GOT3 (cell line): ENCODE measurements at places on chromosomes 6 and 20.
A peak's percentile ranks its signal among the peaks of the same experiment; 100 is the strongest.

GRCh38 chr6:158109748-158110147, 58.3 kb downstream of the SERAC1 start:
- DNase-seq, result no peak

DNA sequence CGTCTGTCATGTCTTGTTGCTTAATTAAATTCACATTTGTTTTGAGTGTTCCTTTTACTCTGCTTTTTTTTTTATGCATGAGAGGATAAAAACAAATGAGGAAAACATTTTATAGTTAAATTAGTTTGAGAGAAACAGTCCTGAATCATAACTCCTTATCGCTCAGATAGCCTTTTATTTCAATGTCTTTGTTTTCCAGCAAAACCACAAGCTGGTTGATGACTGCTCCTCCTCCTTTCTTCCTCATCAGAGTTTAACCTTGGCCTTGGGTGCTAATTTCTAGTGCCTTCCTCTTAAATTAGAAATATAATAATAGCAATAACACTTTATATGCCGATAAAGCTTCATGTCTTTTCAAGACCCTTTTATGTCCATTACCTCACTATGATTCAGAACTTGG, 3.1 kb downstream of the NOX3 start:
- no peak for DNase-seq

DNA sequence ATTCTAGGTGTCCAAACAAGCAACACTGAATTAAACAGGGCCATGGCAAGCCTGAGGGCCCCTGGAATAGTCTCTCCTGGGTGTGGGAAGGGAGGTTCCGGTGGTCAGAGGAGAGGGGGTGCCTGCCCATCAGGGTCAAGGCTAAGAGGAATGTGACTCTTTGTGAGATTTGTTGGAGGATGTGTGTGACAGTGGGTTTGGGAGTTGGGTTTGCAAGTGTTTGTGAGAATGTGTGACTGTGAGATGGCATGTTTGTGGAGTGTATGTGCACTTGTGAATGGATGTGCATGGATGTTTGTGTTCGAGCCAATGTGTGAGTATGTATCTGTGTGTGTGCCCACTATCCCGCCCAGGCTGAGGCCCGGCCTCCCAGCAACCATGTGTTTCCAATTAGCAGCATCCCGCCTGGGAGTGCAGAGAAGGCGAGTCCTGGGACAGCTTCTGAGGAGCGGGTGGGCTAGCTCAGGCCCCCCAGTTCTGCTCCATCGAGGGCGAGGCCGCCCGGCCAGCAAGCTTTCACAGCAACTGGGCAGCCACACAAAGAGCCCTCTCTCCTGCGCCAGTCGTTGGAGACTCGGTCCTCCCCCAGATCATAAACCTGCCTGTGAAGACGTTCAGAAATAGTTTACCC, 12.6 kb downstream of the FOXC1 start:
- no peak for DNase-seq

GRCh38 chr6:47133230-47134000, 91.3 kb upstream of the ADGRF1 start:
- no peak for DNase-seq

GRCh38 chr6:156387472-156387871, 389.7 kb upstream of the ARID1B start:
- no peak for DNase-seq

- no peak for DNase-seq
Observed at GRCh38 chr20:53070706-53071392, 98.7 kb downstream of the TSHZ2 start.

GRCh38 chr20:35144694-35145093, 2.4 kb downstream of the EDEM2 start:
- DNase-seq, result no peak

DNA sequence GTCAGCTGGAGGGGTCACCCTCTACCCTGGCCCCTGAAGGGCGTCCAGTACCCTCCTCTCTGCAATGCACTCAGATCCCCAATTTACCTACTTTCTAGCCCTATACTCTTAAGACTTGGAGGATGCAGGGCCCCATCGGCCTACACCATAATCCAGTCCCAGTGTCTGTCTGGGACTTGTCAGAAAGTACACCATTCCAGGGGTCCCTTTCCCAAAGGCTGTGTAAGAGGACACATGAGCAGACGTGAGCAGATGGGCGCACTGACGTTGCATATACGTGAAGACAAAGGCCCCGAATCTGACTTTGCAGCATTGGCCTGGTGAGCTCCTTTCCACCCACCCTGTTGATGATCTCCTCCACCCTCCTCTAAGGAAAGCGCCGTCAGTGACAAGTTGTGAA, 20.9 kb upstream of the SMOC2 start:
- no peak for DNase-seq

- DNase-seq, result no peak
Observed at GRCh38 chr6:44062771-44063560, 64.3 kb downstream of the MRPL14 start.

DNA sequence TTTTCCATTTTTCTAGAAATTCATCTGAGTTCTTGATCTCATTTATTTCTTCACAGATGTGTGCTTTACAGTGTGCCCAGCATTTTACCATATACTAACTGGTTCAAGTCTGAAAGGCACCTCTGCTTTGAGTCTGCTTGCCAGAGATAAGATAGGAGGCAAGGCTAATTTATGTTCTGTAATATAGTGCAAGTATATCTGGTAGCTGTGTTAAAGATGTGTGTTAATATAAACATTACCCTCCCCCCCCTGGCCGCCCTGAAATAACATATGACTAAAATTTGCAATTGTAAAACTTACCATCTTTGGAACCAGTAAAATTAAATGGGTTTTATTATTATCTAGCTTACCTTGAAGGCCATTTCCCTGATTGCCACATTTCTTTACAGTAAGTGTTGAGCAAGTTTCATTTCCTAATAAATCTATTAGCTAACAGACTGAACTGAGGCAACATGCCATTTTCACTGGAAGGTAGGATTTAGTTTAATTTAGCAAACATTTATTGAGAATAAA, 2.7 kb downstream of the FBXO9 start:
- DNase-seq, result no peak

GRCh38 chr20:1776681-1777475, 118.3 kb upstream of the SIRPA start:
- DNase-seq, result peak; percentile 83

DNA sequence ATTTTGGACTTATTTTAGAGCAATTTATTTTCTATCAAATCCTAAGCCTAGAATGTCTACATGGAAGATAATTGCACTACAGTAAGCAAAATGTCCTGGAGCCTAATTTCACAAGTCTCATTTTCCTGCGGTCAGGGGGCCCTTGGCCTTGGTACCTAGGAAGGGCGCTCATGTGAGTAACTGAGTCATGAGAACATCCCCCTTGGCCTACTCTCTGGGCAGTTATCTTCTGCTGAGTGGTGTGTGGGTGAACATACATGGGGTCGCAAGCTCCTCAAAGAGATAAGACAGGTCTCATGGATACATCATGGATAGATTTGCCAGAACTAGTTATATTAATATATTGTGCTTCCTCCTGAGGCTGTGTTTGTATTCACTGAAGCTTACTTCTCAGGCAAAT, 211.2 kb upstream of the MARCKS start:
- DNase-seq, result no peak

GRCh38 chr6:24930431-24930871, 5.3 kb downstream of the RIPOR2 start:
- DNase-seq, result no peak

DNA sequence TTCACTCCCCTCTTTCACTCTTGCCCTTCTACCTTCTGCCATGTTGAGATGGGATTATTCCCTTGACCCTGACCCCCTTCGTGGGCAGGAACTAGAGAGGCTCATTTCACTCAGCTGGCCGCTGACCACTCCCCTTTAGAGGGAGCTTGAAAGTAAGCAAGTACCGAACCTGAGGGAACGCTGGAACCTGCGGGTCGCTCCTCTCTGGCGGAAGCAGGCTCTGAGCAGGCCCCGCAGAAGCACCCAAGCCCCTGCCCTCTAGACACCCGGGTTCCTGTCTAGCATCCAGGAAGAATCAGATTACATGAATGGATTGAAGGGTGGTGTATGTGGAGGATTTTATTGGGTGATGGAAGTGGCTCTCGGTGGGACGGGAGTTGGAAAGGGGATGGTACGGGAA, 11.9 kb upstream of the MYCT1 start:
- no peak for DNase-seq

DNA sequence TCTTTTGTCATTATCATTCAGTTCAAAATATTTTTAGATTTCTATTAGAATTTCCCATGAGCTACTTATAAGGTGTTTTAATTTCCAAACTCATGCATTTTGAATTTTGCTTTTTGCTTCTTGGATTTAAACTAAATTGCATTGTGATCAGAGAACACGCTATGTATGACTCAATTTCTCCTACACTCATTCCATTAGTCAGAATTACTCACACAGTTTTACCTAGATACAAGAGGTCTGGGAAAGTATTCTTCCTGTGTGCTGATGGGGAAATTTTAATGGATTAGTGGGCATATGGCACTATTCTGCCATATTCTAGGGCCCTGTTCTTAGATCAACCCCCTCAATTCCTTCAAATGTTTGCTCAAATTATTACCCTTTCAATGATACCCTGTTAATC, 49.9 kb upstream of the BMP5 start:
- DNase-seq, result no peak

DNA sequence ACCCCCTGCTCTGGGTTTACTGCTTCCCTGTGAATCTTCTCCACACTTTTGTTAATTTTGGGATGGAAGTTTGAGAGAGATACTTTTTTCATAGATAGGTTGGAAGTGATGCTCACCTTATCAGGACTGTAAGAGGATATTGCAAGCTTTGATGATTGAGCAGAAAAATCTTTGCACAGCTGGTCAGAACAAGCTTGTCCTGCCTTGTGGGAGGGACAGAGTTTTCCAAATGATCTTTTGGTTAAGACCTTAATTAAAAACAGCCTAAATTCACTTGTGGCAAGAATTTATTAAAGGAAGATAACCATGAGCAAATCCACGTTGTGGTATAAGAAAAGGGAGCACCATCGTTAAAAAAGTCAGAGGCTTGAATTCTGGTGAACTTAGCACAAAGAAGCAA, 32.2 kb downstream of the E2F3 start:
- no peak for DNase-seq

DNA sequence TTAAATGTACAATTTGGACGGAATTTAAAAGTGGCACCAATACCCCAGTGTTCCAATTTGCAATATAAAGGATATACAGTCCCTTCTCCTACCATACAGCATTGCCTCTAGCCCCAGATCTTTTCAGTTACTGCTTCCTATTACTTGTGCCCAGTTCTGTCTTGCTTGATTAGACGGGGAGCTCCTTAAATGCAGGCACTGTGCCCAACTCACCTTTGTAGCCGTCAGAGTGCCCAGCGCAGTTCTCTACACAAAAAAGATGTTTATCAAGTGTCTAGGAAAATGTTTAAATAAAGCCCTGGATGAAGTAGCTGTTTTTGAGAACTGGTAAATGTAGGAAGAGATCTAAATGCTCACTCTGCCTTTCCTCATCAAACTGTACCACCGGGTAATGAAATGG, 7.6 kb downstream of the TAP2 start:
- DNase-seq, result no peak

- no peak for DNase-seq
Observed at GRCh38 chr20:36885356-36885755, 9.4 kb downstream of the TLDC2 start.

DNA sequence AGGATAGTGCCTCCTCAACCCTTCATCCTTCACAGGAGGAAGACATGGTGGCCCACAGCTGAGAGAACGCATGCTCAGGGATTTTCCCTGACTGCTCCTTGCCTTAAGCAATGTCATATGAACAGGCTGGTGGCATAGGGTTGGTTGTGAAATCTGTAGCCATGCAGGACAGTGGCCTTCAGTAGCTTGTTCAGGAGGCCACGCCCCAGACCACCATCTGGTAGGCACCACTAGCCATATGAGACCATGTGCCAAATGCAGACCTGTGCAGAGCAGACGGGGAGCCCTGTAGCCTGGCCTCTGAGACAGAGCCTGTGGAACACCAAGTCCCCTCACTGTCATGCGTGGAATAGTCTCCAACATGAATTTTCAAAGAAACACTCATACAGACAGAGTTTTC, 76.5 kb downstream of the ADTRP start:
- no peak for DNase-seq

GRCh38 chr6:129766959-129767728, 57.2 kb upstream of the ARHGAP18 start:
- DNase-seq, result no peak

GRCh38 chr20:16158976-16159286, 414.3 kb downstream of the KIF16B start:
- no peak for DNase-seq

DNA sequence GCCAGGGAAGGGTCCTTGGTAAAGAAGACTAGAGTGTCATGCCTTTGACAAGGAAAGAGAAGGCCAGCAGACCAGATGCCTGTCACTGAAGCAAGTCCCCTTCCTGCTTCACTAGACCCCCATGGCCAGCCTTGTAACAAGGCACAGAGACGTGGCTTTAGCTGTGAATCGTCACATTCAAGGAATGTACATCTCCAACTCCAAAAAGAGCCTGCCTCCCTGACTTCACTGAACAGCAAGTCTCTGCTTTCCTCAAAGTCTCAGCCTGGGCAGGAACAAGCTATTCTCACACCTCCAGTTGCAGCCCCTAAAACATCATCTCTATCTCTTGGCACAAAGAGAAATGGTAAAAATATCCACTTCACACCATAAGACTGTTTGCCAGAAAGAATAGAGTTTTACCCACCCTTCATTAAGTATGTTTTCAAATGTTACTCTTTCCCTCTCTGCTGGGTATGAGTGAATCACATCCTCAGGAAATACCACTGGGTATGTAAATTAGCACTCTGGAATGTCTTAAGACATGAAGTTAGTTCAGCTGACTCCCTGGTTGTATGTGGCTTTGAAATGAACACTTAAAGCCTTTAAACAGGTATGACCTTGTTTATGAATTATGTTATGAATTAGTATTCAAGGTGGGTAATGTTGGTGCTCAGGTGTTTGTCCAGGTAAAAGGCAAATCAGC, 46.4 kb upstream of the NT5E start:
- no peak for DNase-seq
